Dermis blood vessel endothelial cell (primary cell): ENCODE measurements at places on chromosomes 11 and 22. TPM values are rescaled to one million over a fixed set of nuclear protein-coding genes. Genes with fewer than 3 reads are reported as not detected.

DNA sequence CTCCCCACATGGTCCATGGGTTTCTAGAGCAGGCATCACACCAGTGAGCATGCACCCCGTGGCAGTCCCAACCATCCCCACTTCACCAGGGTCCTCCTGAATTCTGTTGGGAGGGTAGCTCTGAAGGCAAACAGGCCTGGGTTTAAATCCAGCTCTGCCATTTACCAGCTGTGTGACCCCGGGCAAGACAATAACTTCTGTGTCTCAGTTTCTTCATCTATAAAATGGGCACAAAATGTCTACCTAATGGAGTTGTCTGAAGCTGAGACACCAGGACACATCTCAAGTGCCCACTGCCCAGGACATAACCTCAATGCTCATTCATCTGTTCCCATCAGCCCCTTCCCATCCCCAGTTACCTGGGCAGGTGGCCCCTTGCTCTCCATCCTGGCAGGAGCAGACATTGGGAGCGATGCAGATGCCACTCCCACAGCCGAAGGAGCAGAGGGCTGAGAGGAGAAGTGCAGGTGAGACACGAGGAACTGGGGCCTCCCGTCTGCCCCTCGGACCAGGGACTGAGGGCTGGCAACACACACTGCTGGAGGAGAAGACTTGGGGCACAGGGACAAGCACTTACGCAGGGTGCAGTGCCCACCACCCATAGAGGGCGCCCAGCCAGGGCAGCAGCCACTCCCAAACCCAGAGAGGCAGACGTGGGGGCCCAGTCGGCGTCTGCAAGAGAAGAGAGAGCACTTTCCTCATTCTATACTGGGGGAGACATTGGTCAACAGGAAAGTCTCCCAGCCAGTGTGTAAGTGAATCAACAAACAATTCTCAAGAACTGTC, 4.0 kb downstream of the VWCE start:
- DNase-seq: no peak

DNA sequence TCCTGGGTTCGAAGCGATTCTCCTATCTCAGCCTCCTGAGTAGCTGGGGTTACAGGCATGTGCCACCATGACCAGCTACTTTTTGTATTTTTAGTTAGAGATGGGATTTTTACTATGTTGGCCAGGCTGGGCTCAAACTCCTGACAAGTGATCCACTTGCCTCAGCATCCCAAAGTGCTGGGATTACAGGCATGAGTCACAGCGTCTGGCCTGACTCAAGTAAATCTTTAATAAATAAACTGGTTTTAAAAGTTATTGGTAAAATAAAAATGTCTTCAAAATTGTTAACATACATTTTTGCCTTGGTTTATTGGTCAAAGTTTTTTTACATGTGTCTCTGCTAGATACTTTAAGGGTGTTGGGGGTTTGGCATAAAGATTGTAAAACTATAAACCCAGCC, 7.3 kb upstream of the PES1 start:
- no peak for DNase-seq

- DNase-seq: no peak
Observed at GRCh38 chr11:1403078-1403620, 13.4 kb downstream of the BRSK2 start.

DNA sequence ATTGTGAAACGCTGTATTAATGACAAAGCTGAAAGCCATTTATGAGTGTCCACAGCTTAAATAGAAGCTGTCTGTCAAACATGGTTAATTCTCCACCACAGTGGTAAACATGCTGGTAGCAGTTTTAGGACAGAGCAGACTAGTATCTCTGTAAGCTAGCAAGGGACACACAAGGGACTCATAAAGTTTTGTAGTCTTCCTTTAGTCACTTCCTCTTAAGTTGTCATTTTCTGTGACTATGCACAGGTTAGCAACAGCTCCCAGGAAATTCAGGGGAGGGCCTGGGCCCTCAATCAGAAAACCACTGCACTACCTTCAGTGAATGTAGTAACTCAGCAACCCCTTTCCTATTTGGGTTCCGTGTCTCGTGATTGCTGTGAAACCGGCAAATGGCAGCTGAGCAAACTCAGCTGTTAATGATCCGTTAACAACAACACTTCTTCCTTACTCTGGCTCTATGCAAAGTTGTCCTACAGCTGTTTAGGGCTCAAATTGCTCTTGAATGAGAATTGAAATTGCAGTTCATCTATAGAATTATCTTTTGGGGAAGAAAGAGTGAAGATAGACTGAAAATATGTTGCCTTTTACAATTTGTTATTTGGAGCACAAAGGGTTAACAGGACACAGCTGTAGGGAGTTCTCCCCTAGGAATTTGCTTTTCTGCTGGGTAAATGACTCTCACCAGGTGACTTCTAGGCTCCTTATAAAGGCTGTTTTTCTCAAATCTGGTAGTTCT, at the start of gene MMP26:
Gene MMP26 (plus strand): TSS at position 731 of the 736 bp plus-strand sequence.
- DNase-seq: no peak

DNA sequence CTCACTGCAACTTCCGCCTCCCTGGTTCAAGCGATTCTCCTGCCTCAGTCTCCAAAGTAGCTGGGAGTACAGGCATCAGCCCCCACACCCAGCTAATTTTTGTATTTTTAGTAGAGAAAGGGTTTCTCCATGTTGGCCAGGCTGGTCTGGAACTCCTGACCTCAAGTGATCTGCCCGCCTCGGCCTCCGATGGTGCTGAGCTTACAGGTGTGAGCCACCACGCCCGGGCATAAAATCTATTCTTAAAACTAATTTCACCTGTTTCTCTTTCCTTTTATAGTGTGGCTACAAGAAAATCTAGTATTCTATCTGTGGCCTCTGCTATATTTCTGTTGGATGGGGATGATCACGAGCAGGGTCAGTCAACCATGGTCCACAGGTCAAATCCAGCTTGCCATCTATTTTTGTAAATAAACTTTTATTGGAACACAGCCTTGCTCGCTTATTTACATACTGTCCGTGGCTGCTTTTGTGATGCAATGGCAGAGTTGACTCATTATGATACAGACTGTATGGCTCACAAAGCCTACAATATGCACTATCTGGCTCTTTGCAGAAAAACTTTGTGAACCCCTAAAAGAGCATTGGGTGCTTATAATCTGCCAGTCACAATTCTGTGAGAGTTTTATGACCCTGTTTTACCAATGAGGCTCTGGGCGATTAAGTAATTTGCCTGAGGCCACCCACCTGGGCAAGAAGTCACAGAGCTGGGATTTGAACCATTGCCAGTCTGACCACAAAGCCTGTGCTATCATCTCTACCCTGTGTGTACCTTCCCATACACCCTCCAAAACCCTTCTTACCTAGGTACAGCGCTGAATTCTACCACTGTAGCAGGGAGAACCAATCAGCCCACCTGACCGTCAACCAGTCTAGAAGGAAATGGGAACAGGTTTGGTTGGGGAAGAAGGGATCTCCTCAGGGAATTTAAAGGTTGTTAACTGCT, 28.3 kb downstream of the SLC1A2 start:
- peak; percentile 4 for DNase-seq

DNA sequence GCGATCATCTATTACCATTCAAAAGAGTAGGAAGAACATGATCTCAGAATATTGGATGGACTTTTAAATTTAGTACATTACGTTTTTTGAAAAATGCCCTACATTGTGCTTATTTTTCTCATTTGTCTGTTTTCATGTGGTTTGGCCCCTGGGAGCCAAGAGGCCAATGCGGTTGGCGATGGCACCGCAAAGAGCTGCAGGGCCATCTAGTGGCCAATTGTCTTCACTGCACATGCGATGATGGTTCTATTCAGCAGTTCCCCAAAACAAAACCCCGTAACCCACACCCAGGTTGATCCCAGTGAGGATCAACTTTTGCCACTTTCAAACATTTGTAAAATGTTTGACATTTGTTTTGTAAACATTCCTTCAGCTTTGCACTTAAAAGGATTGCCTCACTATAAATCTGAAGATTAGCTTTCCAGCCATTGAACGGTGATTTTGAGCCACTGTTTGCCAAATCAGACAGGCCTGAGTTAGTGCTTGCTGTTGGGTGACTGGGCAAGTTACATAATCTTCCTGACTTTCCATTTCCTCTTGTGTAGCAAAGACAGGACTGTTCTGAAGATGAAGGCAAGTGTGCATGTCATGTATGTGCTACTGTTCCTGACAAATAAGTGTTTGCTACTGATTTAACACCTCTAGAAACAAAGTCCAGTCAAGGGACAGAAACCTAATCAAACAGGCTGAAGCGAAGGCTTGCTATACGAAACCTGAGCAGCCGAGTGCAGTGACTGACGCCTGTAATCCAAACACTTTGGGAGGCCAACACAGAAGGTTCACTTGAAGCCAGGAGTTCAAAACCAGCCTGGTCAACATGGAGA, 29.2 kb upstream of the XBP1 start:
- DNase-seq: peak; percentile 86

GRCh38 chr11:134762248-134763029, 350.4 kb upstream of the B3GAT1 start:
- peak; percentile 2 for DNase-seq

DNA sequence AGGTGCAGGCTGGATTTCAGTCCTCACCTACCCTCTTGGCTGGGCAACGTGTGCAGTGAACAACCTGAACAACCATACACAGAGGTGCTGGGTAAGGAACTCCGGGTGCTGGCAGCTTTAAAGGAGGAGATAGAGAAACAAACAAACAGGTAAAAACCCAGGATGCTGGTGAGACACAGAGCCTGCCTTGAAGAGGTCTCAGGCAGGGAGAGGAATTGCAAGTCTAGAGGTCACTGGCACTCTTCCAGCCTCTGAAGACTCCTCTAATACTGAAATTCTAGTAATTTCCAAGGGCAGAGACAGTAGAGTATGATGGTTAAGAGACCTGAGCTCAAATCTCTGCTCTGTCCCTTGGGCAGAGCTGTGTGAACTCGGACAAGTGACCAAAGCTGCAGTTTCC, 192.5 kb downstream of the CEP164 start:
- DNase-seq: no peak

DNA sequence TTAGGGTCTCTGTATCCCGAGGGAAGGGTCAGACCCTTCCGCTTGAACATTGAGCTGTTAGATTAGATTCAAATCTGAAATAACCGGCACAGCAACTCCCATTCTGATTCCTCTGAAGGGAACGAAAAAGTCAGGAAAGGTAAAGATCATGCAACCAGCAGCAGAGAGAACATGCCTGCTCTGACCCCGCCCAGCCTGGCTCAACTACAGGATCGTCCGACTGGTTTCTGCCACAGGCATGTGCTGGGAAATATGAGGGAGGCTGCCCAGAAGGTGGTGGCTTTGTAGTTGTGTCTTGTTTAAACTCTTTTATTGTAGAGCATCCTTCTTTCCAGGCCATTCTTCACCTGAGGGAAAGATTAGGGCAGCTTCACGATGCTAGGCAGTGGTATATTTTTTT, 5.0 kb upstream of the MTNR1B start:
- no peak for DNase-seq

DNA sequence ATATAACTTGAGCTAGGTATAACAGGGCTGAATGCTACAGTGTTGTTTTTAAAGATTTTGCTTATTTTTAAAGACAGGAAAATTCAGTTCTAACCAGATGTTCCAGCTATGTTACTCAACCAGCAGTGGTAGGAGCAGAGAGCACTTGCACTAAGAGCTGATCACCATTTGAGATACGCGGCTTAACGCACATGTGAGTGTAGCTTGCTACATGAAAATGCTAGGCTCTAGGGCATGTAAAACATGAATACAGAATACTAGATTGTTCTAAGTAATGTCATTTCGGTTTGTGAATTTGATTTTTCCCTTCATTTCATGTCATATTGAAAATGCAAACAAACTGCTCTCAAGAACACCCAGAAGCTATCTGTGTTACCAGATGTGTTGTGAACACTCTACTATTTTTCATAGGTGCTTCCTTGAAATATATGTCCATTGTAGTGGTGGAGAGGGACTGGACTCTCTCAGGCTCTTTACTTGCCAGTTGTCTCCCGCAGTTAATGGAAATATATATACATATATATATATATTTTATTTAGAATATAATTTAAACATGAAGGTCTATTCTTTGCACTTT, 10.8 kb upstream of the TECTA start:
- no peak for DNase-seq

DNA sequence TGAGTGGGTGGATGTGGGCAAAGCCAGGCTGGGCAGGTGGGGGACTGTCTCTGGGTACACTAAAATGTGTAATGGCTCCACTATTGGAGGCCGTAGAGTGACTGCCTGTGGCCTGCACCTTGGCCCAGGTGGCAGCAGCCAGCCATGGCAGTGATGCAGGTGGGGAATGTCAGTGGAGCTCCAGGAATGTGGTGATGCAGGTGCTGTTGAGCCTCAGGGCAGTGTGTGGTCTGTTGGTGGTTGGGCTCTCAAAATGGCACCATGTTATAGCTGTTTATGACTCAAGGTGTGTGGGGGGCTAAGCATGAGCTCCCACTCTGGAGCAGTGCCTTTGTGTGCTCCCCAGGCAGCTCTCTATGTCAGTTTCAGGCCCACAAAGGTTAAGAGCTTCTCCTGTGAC, 40.2 kb upstream of the CCDC90B start:
- DNase-seq: no peak

DNA sequence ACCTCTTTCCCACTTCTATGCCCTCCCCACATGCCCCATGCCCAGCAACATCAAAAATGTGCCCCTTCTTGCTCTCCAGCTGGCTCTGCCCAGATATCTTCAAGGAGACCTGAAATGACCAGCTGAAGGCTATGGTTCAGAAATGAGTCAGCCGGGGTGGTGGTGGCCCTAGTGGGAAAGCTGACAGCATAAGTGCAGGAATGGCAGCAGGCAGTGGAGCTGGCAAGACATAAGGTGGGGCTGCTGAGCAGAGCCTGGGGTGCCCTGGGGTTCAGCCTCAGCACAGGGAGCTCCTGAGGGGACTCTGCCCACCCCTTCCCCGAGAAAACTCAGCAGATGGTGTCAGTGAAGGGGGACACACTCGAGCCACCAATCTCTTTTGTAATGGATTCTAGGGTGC, 593.4 kb downstream of the BUD13 start:
- DNase-seq: no peak

DNA sequence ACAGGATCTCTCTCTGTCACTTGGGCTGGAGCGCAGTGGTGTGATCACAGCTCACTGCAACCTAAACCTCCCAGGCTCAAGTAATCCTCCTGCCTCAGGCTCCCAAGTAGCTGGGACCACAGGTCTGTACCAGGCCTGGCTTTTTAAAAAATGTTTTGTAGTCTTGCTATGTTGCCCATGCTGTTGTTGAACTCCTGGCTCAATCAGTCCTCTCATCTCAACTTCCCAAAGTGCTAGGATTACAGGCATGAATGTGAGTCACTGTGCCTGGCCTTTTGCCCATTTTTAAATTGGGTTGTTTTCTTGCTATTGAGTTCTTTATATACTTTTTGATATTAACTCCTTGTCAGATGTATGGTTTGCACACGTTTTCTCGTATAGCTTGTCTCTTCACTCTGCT, 33.0 kb upstream of the PITPNB start:
- peak; percentile 74 for DNase-seq

OR52E8 gene
- not detected in 2 replicates for total RNA-seq

DEUP1 gene
- total RNA-seq: not detected in 2 replicates

BEST1 gene
- 0.05 TPM in 1 of 2 replicates, not detected in the other for total RNA-seq

SLC16A8 gene
- total RNA-seq: 0.05 TPM in 1 of 2 replicates, not detected in the other

C22orf42 gene
- total RNA-seq: not detected in 2 replicates

SERPIND1 gene
- total RNA-seq: not detected in 2 replicates

IGLL1 gene
- not detected in 2 replicates for total RNA-seq

SYT8 gene
- total RNA-seq: not detected in 2 replicates

DRICH1 gene
- 0.05 and 0.17 TPM in 2 replicates for total RNA-seq

ZNRF3 gene
- total RNA-seq: 2.6 and 3.2 TPM in 2 replicates

SLC22A25 gene
- not detected in 2 replicates for total RNA-seq

LARGE1 gene
- 7.2 and 14.0 TPM in 2 replicates for total RNA-seq

MMP13 gene
- total RNA-seq: not detected in 2 replicates
